Activated CD4-positive, alpha-beta T cell treated with anti-CD3 and anti-CD28 coated beads, Interleukin-2, amount 10 ng/mL, durations not matched to agents 7 days and 5 days (primary cell): ENCODE measurements at places on chromosomes 1 and 21. TPM values are rescaled to one million over a fixed set of nuclear protein-coding genes. Genes with fewer than 3 reads are reported as not detected.

Gene TMEM39B
- total RNA-seq: 30.4 TPM

Gene MIXL1
- total RNA-seq: not detected

Gene OR2T2
- total RNA-seq: not detected

DNA sequence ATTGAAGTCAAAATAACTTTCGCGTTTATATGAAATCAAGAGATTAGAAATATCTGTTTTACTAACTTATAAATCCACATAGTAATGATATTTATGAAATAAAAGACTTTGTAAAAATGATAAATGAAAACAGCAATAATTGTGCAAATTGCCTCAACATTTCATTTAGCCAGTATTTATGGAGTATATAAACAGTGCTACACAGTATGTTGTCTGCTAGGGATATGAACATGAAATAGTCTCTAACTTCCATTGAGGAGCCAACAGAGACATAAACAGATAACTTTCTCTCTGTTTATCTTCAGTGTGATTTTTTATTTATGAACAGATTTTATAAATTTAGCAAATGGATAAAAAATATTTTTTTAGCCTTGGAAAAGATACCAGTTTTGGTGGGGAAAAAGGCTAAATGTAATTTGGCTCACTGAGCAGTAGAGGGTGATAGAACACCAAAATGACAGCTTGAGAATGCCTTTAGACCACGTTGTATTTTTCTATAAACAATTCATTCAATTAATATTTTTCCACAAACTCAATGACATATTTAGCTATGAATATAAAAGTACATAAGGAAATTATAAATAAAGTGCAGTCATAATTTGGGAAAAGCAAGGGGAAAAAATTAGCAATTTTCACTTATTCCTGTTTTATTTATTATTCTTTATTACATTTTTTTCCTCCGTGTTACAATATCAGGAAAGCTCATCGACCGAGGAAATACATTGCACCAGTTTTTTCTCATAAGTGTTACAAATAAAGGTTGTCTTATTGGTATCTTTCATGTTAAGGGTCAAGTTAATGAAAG, 47.5 kb upstream of the EEIG2 start:
- H3K27ac ChIP-seq: no peak overlapping the region
- H3K4me3 ChIP-seq: no peak overlapping the region
- H3K27me3 ChIP-seq: peaks cover 53% of the 10 kb centered on the region

GRCh38 chr1:205017766-205018165, 25.2 kb upstream of the CNTN2 start:
- no peaks in the 10 kb centered on the region for H3K36me3 ChIP-seq
- no peak overlapping the region for H3K27ac ChIP-seq

Gene MYCL
- total RNA-seq: not detected

GRCh38 chr1:19949016-19949415, 25.6 kb upstream of the PLA2G2E start:
- no peaks in the 10 kb centered on the region for H3K4me1 ChIP-seq
- no peaks in the 10 kb centered on the region for H3K36me3 ChIP-seq
- no peak for DNase-seq
- H3K4me3 ChIP-seq: no peak overlapping the region
- no peak overlapping the region for H3K27ac ChIP-seq
- peaks cover 18% of the 10 kb centered on the region for H3K27me3 ChIP-seq

DNA sequence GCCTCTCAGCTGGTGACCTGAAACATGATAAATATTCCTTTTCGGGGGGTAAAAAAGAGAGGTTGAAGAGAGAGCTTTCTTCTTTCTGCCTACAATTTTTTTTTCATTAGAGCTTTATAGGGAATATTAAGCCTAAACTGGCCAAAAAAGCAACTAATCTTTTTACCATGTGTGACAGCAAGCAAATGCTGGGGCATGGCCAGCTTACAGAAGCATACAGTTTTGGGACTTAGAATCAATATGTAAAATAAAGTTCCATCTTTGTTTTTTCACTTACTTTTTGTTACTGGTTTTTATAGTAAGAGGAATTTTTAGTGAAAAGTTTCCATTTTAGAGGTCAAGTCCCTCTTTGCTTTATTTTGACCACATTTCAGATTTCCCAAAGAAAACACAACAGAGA, 301.2 kb upstream of the DEPDC1 start:
- H3K4me3 ChIP-seq: no peak overlapping the region
- H3K27ac ChIP-seq: no peak overlapping the region
- no peaks in the 10 kb centered on the region for H3K27me3 ChIP-seq
- no peak for DNase-seq
- H3K36me3 ChIP-seq: no peaks in the 10 kb centered on the region

DNA sequence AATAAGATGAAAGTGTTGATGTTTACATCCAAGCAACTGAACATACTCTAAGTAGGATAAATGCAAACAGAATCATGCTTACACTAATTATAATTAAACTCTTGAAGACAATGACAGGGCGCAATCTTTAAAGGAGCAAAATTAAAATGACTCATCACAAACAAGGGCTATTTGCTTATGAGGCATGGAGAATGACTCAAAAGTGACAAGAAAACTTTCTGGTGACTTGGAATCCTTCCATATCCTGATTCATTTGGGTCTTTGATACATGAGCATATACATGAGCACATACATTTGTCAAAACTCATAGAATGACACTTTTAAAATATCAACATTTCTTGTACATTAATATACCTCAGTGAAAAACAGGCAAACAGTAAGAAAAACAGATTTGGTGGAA, 1632.3 kb downstream of the KCNT2 start:
- H3K27me3 ChIP-seq: no peaks in the 10 kb centered on the region
- DNase-seq: no peak
- H3K4me3 ChIP-seq: no peak overlapping the region
- H3K36me3 ChIP-seq: no peaks in the 10 kb centered on the region
- no peak overlapping the region for H3K27ac ChIP-seq

Gene RIPK4
- total RNA-seq: not detected

DNA sequence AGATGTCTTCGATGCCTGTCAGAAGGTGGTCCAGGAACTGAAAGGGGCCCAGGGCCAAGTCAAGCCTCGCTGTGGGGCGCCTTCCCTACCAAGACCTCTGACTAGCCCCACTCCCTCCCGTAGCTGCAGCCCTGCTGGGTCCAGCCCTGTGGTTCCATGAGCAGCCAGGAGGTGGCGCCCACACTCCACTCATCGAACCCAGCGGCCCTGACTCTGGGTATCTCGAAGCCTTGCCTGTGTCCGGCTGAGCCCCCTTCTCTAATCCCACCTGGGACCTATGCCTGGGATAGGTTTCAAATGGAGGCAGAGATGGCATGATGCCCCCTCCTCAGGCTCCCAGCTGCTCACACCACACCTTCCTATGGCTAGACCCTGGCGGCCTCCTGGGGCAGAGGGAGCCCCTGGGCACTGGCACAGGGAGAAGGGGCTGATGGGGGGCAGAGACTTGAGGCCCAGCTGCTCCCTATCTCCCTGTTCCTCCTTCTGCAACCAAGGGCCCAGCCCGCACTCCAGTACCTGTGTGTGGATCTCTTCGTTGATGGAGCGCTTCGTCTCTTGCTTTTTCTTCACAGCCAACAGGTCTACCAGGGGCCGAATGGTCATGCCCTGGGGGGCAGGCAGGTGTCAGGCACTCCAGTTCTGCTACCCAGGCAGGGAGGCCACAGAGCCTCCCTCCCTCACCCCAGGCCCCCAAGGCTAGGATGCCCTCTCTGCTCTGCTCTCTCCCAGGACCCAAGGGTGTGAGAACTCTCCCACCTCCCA, 52.0 kb downstream of the SLC9A1 start:
- DNase-seq: peak; percentile 80
- no peak overlapping the region for H3K4me3 ChIP-seq

Gene GNAT2
- total RNA-seq: not detected

GRCh38 chr21:31514598-31514997, 144.9 kb upstream of the SOD1 start:
- no peak for DNase-seq
- H3K4me1 ChIP-seq: peaks cover 17% of the 10 kb centered on the region
- H3K4me3 ChIP-seq: no peak overlapping the region
- no peaks in the 10 kb centered on the region for H3K36me3 ChIP-seq
- no peak overlapping the region for H3K27ac ChIP-seq
- peaks cover 12% of the 10 kb centered on the region for H3K27me3 ChIP-seq

GRCh38 chr1:206021008-206021625, 2.6 kb downstream of the CTSE start:
- no peaks in the 10 kb centered on the region for H3K4me1 ChIP-seq
- no peaks in the 10 kb centered on the region for H3K36me3 ChIP-seq
- H3K27ac ChIP-seq: no peak overlapping the region
- DNase-seq: no peak

DNA sequence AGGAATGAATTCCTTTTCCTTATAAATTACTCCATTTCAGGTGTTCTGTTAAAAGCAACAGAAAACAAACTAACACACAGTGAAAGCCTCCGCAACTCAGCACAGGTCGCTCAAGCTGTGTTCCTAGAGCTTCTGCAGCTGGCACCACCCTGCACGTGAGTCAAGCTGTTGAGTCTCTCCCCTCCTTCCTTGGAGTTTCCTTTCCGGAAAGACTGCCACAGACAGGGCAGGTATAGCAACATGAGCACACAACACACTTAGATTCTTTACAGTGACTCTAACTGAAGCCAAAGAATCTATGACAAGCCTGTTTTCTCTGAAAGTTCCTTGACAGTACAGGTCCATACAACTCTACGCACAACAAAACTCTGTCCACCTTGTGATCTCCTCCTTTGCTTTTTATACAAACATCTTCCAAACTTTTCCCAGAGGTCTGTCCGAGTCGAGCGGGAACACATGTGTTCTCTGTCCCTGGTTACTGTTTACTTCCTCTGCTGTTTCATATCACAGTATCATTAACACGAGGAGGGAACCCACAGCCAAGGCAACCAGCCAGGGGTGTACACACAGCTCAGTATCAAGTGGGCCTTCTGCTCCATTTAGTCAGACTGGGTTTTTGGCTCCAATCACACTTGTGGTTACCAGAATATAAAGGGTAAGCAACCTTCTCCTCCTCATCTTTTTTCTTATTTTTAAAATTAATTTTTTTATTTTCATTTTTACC, 38.7 kb upstream of the DESI2 start:
- H3K27me3 ChIP-seq: no peaks in the 10 kb centered on the region
- no peaks in the 10 kb centered on the region for H3K36me3 ChIP-seq
- no peak overlapping the region for H3K27ac ChIP-seq
- no peak for DNase-seq
- no peaks in the 10 kb centered on the region for H3K4me1 ChIP-seq

Gene UBE2U
- total RNA-seq: not detected

- no peaks in the 10 kb centered on the region for H3K27me3 ChIP-seq
- no peaks in the 10 kb centered on the region for H3K4me1 ChIP-seq
- DNase-seq: no peak
- no peak overlapping the region for H3K27ac ChIP-seq
These were observed 107.7 kb upstream of the COL6A1 start for GRCh38 chr21:45873866-45874265.

GRCh38 chr1:223496883-223497282, 103.7 kb downstream of the CCDC185 start:
- no peaks in the 10 kb centered on the region for H3K36me3 ChIP-seq
- peaks cover 7% of the 10 kb centered on the region for H3K4me1 ChIP-seq
- no peak overlapping the region for H3K27ac ChIP-seq
- H3K27me3 ChIP-seq: no peaks in the 10 kb centered on the region
- no peak overlapping the region for H3K4me3 ChIP-seq

- H3K4me1 ChIP-seq: peaks cover 2% of the 10 kb centered on the region
- H3K27me3 ChIP-seq: no peaks in the 10 kb centered on the region
- no peak for DNase-seq
- no peak overlapping the region for H3K4me3 ChIP-seq
- peaks cover 41% of the 10 kb centered on the region for H3K36me3 ChIP-seq
These were observed 6.7 kb upstream of the SLC27A3 start for GRCh38 chr1:153768316-153769181.

DNA sequence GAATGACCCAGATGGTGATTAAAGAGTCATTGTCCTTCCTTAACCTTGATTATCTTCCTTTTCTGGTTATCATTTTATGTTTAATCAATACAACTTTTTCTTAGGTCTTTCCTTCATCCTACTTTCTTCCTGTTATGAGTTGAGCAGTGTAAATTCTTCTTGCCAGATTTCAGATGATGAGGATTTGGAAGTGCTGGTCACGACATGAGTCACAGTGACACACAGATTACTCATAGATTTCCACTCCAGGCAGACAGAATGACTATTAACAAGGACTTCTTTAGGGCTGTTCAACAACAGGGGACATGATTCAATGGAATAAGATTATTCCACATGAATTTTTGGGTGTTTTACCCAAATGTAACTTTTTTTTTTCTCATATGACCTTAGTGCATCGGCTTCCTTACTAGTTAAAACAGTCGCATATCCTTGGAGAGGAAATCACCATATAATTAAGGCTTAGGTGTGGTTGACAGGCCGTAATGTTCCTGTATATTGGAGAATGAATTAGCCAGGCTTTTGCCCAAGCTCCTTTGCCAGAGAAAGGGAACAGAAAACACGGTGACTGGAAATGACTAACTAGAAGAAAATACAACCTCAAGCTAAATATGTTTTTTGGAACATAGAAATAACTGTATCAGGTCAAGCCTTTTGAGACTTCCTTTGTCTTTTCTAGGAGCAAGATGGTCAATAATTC, 44.2 kb downstream of the PRRX1 start:
- no peaks in the 10 kb centered on the region for H3K36me3 ChIP-seq
- DNase-seq: no peak
- H3K4me1 ChIP-seq: no peaks in the 10 kb centered on the region
- peaks cover 3% of the 10 kb centered on the region for H3K27me3 ChIP-seq
- H3K4me3 ChIP-seq: no peak overlapping the region

GRCh38 chr1:78843546-78843945, 163.0 kb downstream of the ADGRL4 start:
- no peak overlapping the region for H3K4me3 ChIP-seq
- no peak overlapping the region for H3K27ac ChIP-seq
- H3K4me1 ChIP-seq: peaks cover 1% of the 10 kb centered on the region
- H3K36me3 ChIP-seq: no peaks in the 10 kb centered on the region
